Femur (tissue), 1 donor: ENCODE measurements at places on chromosomes 5 and 9.

DNA sequence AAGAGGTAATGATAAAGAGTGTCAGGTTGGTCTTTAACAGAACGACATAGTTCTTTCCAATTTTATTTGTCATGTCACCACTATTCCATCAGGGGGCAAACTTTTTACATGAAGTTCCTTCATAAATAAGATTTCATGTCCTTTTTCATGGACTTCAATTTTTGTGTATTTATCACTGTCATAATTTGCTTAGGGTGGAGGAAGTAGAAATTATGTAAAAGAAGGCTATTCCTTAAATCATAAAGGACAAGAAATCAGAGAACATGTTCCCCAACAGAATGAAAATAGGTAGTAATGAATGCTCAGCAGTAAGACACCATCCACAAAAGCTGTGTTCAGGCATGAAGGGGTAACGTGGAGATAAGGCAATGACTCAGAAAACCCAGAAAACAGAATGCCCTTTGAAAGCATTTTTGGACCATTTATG is 72.7 kb downstream of the ZFAND5 start:
- no peak for DNase-seq

- DNase-seq: no peak
Measured at GRCh38 chr9:7172154-7173115, 414.7 kb downstream of the KDM4C start.

GRCh38 chr5:176553260-176554085 is 4.3 kb downstream of the CDHR2 start:
- no peak for DNase-seq

- no peak for DNase-seq
Measured at GRCh38 chr9:127637322-127637847, 25.3 kb downstream of the STXBP1 start.

DNA sequence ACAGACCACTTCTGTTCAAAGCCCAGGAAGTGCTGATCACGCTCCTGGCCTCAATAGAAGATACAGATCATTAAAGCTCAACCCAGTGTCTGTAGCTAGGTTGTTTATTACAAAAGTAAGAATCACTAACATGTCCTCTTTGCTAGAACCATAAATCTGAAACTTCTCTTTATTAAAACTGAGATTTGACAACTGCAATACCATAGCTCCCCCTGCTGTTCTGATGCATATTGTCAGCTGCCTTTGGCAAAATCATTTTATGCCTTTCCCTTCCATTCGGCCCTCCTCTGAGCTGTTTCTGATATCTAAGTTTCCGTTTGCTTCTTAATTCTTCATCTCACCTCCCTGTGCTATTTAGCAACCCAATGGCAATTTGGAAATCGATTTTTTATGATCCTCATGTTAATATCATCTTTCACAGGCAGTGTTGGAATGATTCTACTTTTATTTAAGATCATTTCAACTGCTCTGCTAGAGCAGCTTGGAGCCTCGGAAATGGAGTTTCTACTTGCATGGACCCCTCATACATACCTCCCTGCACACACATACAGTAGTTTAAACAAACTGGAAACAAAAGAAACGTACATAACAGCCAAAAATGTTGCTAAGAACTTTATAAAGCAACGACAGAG is 998.8 kb downstream of the MAT2B start:
- peak; percentile 59 for DNase-seq

- DNase-seq: no peak
Measured at GRCh38 chr5:147902609-147903115, 3.7 kb downstream of the C5orf46 start.

GRCh38 chr5:127863161-127863560 is 160.0 kb downstream of the CCDC192 start:
- DNase-seq: no peak

GRCh38 chr5:123997462-123998215 is 485.7 kb downstream of the CSNK1G3 start:
- no peak for DNase-seq

DNA sequence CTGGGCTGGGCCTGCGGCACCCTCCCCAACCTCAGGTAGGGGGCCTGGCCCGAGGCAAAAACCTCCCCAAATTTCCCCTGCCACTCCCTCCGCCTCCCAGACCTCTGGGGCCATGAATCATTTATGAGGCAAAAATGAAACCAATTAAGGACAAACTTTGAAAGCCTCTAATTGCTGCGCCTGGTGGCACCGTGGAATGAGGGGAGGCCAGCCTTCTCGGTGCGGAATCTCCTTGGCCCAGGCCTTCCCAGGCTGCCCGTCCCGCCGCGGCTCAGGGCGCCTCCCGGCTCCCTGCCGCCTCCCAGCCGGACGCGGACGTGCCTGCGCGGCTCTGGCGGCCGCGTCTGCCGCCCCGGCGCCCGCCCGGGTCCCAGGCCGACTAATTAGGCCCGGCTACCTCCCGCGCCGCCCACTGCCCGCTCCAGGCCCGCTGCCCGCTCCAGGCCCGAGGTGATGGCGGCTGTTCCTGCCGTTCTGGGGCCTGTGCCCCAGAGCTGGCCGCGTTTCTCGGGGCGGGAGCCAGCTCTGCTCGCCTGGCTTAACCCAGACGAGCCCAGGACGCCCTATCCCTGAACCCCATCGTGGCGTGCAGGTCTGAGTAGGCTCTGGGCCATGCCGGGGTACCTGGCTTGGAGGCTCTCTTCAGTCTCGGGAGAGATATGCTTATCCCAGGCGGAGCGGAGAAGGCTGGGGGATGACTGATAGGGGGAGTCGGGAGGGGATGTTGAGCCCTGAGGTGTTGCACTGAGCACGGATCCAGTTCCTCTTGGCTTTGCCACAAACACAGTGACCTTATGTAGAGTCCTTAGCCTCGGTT is 20.1 kb downstream of the CXXC5 start:
- DNase-seq: peak; percentile 74

GRCh38 chr9:72596451-72597180 is 75.2 kb downstream of the TMC1 start:
- no peak for DNase-seq

DNA sequence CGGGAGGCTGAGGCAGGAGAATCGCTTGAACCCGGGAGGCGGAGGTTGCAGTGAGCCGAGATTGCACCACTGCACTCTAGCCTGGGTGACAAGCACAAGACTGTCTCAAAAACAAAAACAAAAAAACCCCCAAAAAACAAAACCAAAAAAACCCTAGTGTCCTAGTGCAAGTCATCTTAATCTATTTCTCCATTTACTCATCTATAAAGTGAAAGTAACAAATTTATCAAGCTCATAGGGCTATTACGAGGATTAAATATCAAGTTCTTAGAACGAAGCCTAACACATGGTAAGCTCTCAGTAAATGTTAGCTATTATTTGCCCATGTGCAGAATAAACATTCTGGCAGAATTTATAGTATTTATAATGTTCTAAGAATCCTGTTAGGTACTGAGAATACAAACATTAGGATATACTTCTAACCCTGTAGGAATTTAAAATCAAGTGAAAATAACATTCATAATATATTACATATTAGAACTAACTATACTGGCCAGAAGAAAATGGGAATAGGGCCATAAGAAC is 45.0 kb downstream of the GOLPH3 start:
- no peak for DNase-seq

- no peak for DNase-seq
Measured at GRCh38 chr5:172840432-172841154, 6.5 kb downstream of the ERGIC1 start.

DNA sequence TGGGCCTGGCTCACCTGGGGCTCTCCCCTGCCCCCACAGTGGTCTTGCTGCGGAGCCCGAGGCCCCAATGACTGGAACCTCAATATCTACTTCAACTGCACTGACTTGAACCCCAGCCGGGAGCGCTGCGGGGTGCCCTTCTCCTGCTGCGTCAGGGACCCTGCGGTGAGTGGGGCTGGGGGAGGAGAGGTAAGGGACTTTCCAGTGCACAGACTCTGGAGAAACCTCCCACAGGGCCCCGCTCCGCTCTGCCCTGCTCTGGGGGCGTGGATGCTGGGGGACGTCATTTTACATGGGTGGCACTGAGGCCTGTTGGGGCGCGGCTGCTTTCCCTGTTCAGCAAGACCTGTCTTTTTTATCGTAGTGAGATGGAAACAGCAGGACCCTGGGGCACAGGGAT is 7.6 kb downstream of the TSPAN17 start:
- DNase-seq: no peak

DNA sequence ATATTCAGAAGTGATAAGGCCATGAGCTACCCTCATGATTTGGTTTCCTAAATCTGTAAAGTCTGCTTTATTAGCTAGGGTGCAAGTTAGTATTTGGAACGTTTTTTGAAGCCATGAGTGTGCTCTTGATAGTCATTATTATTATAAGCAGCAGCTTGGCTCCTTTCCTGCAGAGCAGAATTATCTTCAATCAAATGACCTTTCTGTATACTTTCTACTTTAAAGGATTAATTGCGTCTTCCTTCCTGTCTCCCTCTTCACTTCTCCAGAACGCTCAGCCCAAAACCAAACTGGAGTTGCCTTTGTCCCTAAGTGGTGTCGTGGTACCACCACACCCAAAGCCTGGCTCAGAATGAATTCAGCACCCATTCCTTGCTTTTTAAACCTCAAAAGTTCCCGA is 211.3 kb downstream of the ARHGAP26 start:
- DNase-seq: no peak

GRCh38 chr9:133119103-133119845 is 1.8 kb downstream of the RALGDS start:
- DNase-seq: peak; percentile 82

DNA sequence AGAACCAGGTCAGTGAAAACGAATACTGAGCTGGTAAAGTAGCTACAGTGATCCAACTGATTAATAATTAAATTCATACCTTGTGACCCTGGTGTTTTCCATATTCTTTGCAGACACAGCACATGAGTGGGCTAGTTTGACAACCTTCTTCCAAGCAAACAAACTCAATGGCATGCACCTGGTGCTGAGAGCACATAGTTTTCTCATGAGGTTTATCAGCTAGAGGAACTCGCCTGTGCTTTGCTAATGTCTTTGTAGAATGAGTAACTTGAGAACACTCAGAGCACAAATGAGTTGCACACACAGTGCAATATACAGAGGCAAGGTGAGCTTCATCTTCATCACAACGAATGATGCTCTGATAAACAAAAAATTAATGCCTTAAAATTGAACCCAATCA is 12.6 kb downstream of the TRIM23 start:
- DNase-seq: no peak
